Dermis microvascular lymphatic vessel endothelial cell (primary cell): ENCODE measurements at places on chromosomes 11 and 22. TPM values are rescaled to one million over a fixed set of nuclear protein-coding genes. Genes with fewer than 3 reads are reported as not detected.
A peak's percentile ranks its signal among the peaks of the same experiment; 100 is the strongest.

GRCh38 chr22:36374603-36375024 is 13.2 kb downstream of the MYH9 start:
- DNase-seq: peak; percentile 85

- DNase-seq: no peak
Observed at GRCh38 chr22:19889951-19890350, 35.3 kb upstream of the GNB1L start.

- peak; percentile 72 for DNase-seq
Observed at GRCh38 chr11:3867209-3868091, 12.0 kb downstream of the STIM1 start.

DNA sequence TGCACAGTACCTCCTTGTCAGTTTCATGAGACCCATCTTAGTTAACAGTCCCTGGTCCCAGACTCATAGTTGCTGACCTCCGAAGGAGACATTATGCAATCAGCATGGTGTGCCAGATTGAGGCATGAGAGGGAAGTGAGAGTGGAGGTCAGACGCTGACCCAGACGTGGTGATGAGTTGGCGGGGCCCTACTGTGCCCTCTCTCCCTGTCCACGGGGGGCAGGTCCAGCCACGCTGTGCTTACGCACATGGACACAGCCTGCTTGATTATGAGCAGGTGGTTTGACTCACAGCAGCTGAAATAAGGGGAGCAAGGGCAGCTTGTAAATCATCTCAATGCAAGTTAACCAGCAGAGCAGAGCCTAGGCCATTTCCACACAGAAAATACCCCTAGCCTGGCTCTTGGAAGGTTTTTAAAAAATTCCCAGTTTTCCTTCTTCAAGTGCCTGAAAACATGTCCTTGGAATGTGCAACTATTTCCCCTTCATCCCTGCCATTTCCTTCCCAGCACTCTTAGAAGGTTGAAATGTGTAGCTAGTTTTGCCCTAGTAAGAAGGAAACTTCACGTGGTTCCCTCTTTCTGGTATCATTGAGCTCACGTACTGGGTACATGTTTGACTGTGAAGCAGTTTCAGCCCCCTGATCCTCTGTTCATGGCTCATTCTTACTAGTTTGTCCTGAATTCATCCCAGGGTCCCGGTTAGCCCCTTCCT is 122.6 kb upstream of the SORL1-AS1 start:
- no peak for DNase-seq

DNA sequence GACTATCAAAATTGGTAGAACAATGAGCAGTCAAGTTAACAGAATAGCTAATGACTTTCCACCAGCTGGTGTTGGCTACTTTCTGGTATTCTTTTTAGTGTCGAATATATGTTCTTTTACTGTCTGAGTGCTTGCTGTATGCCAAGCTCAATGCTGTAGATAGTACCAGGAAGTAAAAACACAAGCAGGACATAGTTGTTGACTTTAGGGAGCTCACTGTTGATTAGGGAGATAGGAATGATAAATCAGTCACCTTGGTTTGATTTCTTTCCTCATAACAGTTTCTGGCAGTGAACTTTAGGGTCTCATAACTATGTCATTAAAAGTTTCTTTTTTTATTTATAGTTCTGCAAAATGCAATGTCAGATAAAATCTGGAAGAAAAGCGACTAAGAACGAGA is 9.0 kb downstream of the HMGXB4 start:
- no peak for DNase-seq

- DNase-seq: no peak
Observed at GRCh38 chr22:34004058-34004457, 83.8 kb upstream of the LARGE1 start.

GRCh38 chr22:42857845-42858481 is 890 bp upstream of the ARFGAP3 start:
- peak; percentile 36 for DNase-seq

DNA sequence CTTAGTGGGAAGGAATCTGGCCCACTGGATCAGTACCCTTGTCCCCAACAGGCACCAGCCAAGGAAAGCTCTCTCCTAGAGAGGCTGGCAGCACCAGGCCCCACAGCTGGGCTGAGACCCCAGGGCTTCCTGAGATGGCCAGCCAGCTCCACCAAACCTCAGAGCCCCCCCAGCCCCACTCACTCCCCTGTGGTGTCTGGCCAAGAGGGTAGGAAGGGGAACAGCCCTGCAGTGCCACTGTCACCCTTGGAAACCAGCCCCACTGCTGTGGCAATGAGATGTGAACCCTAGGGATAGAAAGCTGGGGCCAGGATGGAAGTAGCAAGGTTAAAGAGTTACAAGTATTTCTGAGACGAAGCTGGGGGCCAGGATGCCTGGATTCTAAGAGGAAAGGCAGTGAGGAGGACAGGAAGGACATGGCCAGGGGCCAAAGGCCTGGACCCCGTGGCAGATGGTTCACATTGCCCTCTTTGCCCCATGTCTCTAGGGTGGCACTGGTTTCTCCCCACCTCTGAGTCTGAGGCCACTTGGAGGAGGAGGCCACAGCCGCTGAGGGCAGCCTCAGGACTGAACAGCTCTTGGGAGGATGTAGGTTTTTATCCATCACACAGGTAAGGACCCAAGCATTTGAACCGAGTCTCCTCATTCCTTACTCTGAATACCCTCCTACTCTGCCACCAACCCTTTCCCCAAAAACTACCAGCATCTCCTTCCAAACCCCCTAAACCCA is 28.8 kb downstream of the NRXN2 start:
- DNase-seq: no peak

DNA sequence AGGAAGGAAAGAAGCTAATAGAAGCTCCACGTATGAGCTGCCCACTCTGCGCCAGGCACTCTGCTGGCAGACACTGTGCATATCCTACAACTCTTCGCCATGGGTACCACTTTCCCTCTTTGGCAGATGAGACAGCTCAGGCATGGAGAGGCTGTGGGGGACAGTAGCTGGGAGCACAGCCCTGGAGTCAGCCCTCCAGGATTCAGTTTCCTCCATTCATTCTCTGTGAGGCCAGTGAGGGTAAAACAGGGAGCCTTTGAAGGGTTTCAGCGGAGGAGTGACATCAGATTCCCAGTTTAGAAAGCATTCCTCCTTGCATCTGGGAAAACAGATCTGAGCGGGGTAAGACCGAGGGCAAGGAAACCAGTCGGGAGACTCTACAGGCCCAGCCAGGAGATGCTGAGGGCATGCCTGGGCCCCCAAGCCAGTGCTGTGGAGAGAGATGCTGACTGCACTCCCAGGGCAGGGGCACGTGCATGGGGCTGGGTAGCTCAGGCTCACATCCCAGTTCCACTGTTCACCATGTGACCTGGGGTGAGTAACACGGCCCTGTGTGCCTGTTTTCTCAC is 58.3 kb upstream of the EMID1 start:
- DNase-seq: no peak

GRCh38 chr11:61611309-61611708 is 30.4 kb upstream of the SYT7 start:
- no peak for DNase-seq

DNA sequence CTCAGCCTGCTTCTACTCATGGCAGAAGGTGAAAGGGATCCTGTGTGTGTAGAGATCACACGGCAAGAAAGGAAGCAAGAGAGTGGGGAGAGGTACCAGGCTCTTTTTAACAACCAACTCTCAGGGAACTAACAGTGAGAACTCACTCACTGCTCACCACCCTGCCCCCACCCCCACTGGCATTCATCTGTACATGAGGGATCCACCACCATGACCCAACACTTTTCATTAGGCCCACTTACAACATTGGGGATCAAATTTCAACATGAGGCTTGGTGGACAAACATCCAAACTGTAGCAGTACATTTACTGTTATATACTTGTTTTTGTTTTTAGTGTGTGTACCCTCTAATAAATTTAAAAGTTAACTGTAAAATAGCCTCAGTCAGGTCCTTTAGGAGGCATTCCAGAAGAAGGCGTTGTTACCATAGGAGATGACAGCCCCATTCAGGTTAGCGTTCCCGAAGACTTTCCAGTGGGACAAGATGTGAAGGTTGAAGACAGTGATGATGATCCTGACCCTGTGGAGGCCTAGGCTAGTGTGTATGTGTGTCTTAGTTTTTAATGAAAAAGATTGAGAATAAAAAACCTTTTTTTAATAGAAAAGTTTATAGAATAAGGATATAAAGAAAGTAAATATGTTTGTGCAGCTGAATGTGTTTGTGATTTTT is 11.3 kb downstream of the CUL5 start:
- no peak for DNase-seq

DNA sequence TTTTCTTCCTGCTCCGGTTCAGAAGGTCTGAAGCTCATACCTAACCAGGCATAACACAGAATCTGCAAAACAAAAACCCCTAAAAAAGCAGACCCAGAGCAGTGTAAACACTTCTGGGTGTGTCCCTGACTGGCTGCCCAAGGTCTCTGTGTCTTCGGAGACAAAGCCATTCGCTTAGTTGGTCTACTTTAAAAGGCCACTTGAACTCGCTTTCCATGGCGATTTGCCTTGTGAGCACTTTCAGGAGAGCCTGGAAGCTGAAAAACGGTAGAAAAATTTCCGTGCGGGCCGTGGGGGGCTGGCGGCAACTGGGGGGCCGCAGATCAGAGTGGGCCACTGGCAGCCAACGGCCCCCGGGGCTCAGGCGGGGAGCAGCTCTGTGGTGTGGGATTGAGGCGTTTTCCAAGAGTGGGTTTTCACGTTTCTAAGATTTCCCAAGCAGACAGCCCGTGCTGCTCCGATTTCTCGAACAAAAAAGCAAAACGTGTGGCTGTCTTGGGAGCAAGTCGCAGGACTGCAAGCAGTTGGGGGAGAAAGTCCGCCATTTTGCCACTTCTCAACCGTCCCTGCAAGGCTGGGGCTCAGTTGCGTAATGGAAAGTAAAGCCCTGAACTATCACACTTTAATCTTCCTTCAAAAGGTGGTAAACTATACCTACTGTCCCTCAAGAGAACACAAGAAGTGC is 661 bp upstream of the MALAT1 start:
- DNase-seq: no peak

DNA sequence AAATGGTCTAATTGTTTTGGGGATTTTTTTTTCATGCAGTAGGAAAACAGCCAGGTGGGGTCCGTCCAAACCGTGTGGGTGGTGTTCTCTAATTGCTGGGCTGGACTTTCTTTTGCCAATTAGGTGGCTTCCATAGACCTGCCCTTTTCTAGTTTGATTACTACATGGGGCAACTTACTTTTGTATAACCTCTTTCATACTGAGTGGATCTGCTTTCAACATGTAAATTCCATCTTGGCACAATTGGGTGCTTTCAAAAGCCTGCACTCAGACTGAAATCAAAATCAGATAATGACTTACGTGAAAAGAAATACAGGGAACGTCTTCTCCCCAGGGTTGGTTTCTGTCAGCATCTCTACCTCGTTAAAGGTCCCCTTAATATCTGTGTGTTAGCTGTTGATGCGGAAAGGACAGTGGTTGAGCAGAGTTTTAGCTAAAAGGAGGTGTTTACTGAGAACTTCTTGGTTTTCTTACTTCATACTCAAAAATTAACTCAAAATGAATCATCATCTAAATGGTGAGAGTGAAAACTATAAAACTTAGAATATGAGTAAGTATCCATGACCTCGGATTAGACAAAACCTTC is 72.1 kb downstream of the BARX2 start:
- DNase-seq: no peak

GRCh38 chr11:124891373-124891861 is 6.2 kb downstream of the ROBO4 start:
- no peak for DNase-seq

GRCh38 chr22:32723643-32724042 is 77.9 kb upstream of the TIMP3 start:
- no peak for DNase-seq

- no peak for DNase-seq
Observed at GRCh38 chr22:36689583-36689982, 14.0 kb downstream of the CACNG2 start.

DNA sequence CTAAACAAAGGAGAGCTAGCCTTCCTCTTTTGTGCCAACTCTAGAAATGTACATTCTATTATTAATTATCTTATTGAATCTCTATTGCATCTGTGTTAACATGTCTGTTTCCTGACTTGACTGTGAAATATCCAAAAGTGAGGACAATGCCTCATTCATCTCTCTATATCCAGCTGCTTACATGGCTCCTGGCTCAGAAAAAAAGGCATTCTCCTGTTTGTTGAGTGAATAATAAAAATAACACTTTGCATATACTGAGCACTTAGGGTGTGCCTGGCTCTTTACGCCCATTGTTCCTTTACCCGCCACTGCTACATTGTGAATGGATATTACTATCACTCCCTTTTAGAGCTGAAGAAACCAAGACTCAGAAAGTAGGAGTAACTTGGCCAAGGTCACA is 19.9 kb downstream of the NRXN2 start:
- DNase-seq: no peak

OR5I1 gene
- total RNA-seq: not detected in 2 replicates

XKR3 gene
- not detected in 2 replicates for total RNA-seq

BARX2 gene
- not detected in 2 replicates for total RNA-seq

MPZL2 gene
- total RNA-seq: 4.9 and 5.6 TPM in 2 replicates

RRP8 gene
- 8.1 and 9.2 TPM in 2 replicates for total RNA-seq

PARVA gene
- 17.6 and 25.5 TPM in 2 replicates for total RNA-seq

MMP12 gene
- not detected in 2 replicates for total RNA-seq
